Sciatic nerve (tissue), 2 donors: ENCODE measurements at places on chromosomes 4 and X. TPM values are rescaled to one million over a fixed set of nuclear protein-coding genes. Genes with fewer than 3 reads are reported as not detected.

GRCh38 chr4:182938205-182938645 is 21.0 kb upstream of the DCTD start:
- peak; percentile 84 for DNase-seq

Gene ARX
- not detected for total RNA-seq

DNA sequence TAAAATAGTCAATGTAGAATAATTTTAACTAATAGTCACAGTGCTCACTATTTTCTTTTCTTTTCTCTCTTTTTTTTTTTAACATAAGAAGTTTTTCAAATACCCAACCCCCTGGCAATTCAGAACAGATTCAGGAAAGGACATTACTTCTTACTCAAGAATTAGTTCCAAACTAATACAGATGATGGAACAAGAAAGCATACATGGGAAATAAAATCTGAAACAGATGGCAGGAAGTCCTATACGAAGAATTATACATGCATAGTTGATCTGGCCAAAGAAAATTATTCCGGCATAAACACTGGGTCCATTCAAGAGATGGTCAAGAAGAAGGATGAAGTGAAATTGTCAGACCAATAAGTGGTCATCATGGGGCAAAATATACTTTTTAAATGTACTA is 614.4 kb upstream of the INTU start:
- no peak for DNase-seq

- no peak for DNase-seq
Observed at GRCh38 chr4:76108467-76109181, 34.1 kb downstream of the ART3 start.

DNA sequence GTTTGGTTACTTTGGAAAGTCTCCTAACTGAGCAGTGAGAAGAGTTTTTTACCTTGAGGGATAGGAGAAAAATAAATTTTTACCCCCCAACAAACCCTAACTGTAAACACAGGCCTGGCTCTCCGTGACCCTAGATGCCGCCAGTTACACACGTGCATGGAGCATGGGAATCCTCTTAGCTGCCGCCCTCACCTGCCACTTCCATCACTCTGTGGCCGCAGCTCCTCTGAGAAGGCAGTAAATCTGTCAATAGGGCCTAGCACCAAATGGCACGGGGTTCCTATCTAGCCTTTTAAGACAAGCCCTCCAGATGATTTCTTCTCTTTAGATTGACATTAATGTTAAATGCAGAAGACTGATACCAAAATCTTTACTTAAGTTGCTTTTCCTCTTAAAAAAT is 330.3 kb upstream of the FAM241A start:
- DNase-seq: no peak

Gene FHDC1
- 3.9 TPM for total RNA-seq

GRCh38 chr4:176769514-176769913 is 23.2 kb downstream of the VEGFC start:
- DNase-seq: no peak

Gene ADH1B
- total RNA-seq: 710 TPM
